ENCODE measurements at places on chromosomes 7 and 10.

DNA sequence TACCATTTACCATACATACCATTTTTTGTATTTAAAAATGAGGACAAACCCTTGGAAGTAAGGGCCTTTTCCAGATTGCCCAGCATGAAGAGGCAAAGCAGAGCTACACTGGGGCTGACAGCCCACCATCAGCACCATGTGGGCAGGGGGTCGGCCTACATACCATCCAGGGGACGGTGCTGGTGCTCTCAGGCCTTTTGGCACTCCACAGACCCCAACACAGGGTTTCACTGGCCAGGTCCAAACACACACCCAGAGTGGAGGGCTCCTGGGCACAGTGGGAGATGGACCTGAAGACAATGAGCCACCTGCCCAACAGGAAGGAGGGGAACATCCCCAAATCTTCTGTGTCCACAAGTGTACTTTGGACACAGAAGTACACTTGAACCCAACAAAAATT lies 69.2 kb upstream of the CAMK2B start:
- no peak for DNase-seq

- no peak for DNase-seq
These were observed 7.6 kb upstream of the ENTPD1 start for GRCh38 chr10:95748349-95748748.

DNA sequence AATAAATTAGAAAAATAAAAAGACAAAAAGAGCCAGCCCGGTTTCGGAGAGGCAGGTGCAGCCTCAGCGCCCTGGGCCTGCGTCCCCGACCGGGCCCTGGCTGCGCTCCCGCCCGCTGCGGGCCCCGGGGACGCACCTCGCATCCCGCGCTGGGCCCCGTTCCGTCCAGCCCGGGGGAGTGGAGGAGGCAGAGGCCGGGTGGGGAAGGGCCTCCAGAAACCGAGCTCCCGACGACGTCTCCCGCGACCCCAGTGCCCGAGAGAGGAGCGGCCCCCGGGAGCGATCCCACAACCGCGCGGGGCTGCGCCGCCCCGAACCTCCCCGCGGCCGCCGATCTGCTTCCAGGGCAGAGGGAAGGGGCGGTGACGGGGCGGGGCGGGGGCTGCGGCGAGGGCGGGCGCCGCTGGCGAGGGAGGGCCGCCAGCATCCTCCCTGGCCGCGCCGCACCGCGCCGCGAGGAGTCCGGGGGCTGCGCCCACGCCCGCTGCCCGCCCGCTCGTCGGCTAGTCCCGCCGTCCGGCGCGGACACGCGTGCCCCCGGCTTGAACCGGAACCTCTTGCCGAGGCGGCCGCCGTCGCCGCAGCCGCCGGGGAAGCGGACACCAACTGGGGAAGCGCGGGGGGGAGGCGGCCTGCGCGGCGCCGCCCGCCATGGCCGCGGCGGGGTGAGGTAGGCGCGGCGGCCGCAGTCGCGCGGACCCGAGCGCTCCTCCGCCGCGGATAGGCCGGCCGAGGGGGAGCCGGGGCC lies at the start of gene CCNY:
Gene CCNY, plus strand, starts transcription at position 426 of the 748 bp plus-strand sequence. CDS start 545 bp downstream, outside the sequence.
- no peak for DNase-seq

- DNase-seq: no peak
These were observed 47.7 kb upstream of the MKRN1 start for GRCh38 chr7:140526787-140527664.

DNA sequence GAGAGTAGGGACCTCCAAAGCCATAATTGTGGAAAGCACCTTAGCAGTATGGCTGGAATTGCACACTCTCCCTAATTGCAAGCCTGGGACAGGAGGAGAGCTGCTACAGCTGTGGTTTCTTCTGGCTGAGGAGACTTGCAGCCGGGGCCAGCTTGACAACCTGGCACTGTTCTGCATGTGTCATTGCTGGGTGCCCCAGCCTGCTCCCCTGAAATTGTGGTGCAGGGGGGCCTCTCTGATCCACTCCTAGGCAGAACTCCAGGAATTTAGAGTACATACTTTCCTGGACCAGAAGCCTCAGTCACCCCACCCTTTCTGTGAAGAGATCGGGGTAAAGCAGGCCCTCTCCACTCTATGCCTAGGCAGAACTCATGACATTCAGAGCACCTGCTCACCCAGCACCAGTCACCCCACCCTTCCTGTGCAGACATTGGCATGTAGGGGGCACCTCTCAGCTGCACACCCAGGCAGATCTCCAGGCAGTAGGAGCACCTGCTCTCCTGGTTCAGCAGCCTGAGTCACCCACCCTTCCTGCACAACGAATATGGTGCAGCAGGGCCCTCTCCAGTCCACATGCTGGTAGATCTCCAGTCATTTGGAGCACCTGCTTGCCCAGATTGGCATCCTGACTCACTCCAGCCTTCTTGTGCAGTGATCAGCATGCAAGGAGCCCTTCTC lies 34.4 kb upstream of the DYNC1I1 start:
- no peak for DNase-seq

- DNase-seq: no peak
These were observed 553 bp downstream of the VDAC2 start for GRCh38 chr10:75211007-75211691.

DNA sequence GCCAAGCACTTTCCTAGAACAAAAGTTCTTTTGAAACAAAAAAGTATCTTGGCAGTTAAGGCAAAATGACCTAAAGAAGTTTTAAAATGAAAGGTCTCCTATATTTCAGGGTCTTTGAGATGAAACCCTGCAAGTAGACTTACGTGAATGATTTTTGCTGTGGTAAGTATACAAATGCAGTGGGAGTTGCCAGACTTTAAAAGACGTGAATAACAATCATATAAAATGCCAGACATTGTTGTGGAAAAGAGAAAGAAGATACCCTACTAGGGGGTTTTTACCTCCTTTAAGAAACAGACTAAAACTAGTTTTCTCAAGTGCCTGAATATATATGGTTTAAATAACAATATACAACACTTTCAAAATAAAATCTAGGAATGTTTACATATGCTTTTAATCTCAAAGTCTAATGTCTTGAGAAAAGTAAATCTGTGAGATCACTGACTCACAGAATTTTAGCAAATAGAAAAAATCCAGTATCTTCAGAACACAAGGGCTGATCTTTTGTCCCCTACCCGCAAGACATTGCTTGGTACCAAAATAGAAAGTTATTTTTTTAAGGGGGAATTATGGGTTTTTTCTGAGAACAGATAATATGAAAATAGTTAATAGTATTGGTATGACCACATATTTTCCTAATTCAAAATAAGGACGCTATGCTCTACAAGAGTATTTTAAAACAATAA lies 29.5 kb downstream of the LRRC17 start:
- DNase-seq: no peak

- no peak for DNase-seq
These were observed 8.9 kb upstream of the TRDMT1 start for GRCh38 chr10:17210361-17210760.

- no peak for DNase-seq
These were observed 51.5 kb downstream of the RBM17 start for GRCh38 chr10:6140141-6140841.

- DNase-seq: no peak
These were observed 79.8 kb upstream of the PTN start for GRCh38 chr7:137423321-137423720.

GRCh38 chr7:129845972-129846327 lies 106.8 kb downstream of the UBE2H start:
- DNase-seq: no peak

DNA sequence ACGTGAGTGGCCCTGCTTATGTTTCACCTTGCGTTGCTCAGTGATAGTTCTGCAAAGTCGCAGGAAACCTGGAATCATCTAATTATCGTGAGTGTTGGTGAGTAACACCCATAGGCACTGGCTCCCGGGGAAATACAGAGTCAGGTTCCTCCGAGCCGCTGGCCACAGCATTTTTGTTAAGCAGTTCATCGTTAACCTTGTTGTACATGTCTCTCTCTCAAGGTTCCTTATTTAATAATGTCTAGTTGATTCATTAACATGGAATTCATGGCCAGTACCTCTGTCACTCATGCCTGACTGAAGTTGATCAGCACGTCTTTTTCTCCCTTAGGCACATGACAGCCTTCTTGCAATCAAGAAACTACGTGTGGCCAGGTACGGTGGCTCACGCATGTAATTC lies 3.1 kb upstream of the ZFAND2A start:
- no peak for DNase-seq
